Colonic mucosa (tissue), 4 donors: ENCODE measurements at places on chromosomes 7 and 10. TPM values are rescaled to one million over a fixed set of nuclear protein-coding genes. Genes with fewer than 3 reads are reported as not detected.
A peak's percentile ranks its signal among the peaks of the same experiment; 100 is the strongest.

DNA sequence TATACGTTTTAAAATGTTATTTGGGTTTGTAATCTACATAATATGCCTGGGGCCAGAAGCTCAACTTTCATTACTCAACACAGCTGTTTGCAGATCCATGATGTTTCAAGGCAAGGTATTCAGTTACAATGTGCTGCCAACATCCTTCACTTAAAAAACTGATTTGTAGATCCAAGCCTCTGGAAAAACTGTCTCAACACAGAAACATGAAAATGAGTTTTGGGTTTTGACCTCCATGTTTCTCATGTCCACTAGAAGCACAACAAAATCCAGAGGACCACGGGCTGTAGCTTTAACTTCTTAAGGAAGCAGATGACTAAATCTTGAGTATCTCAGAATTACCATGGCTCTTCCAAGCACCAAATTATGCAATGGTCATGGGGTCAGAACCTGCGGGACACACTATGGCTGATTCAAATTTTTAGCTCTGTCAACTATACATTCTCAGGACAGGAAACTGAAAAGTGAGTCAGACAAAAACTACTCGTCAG lies 247.1 kb upstream of the GRB10 start:
- no peak overlapping the region for H3K27ac ChIP-seq
- H3K27me3 ChIP-seq, result no peaks in the 10 kb centered on the region
- no peak overlapping the region for H3K4me3 ChIP-seq
- no peaks in the 10 kb centered on the region for H3K4me1 ChIP-seq
- H3K36me3 ChIP-seq, result no peaks in the 10 kb centered on the region

The CDC14C gene
- not detected for total RNA-seq

The FGL2 gene
- total RNA-seq, result 6.4 TPM

DNA sequence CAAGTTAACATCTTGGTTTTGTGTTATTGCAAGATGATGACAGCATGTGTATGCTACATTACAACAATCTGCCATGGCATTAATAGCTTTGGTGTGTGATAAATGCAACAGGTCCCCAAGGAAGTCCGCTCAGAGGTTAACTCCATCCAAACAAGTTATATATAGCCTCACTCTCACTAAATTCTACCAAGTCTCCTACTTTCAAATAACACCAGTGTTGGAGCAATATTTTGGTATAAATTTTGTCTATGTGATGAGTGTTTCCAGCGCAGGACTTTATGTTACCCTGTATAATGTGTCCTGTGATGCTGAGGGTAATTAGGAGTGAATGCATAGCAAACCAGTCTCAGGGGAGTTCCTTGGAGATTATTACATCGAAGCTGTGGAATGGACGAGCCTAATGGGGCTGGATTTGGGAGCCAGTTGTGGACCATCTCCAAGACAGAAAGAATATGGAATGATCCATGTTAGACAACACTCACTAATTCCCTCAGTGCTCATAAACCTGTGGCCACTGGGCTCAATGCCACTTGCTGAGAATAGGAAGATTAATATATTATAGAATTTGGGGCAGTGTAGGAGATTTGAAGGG lies 127.6 kb upstream of the CXCL12 start:
- no peaks in the 10 kb centered on the region for H3K27me3 ChIP-seq
- DNase-seq, result no peak
- H3K4me1 ChIP-seq, result no peaks in the 10 kb centered on the region

The GCK gene
- 0.19 TPM for total RNA-seq

The FAM25G gene
- total RNA-seq, result 0.98 TPM

- no peak overlapping the region for H3K4me3 ChIP-seq
- peak overlapping the region; percentile 35 for H3K27ac ChIP-seq
- no peak for DNase-seq
- peaks cover 4% of the 10 kb centered on the region for H3K36me3 ChIP-seq
- H3K27me3 ChIP-seq, result no peaks in the 10 kb centered on the region
Observed at GRCh38 chr7:34991938-34992840, 45.1 kb downstream of the DPY19L1 start.

The H2BK1 gene
- not detected for total RNA-seq

DNA sequence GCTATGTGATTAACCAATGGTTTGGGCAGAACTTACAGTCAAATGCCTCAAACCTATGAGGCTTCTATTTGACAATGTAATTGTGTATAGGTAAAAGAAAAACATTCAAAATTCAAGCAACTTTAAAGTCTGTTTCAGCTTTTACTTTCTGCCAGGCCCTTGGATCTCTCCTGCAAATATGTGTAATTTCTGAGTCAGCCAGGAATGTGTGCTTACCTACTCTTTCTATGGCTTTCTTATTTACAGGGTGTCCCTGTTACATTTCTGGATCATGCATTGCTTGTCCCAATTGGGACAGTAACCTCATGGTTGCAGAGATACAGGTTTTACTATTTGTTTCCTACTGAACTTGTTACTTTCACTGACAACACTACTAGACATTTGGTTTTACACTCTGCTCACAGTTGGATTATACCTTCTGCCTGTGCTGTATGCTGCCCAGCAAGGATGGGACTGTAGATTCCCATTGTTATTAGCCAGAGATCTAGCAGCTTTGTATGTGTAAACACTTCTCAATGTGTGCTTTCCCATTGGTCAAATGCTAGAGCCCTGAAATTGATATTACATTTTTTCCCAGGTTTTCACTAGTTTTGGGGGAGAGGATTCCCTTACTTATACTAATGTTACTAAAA lies 355.3 kb downstream of the ARL4A start:
- H3K36me3 ChIP-seq, result no peaks in the 10 kb centered on the region
- DNase-seq, result no peak
- no peak overlapping the region for H3K27ac ChIP-seq
- H3K4me1 ChIP-seq, result no peaks in the 10 kb centered on the region
- no peak overlapping the region for H3K4me3 ChIP-seq

GRCh38 chr7:26367219-26367711 lies 75.6 kb downstream of the SNX10 start:
- no peak overlapping the region for H3K27ac ChIP-seq
- H3K4me3 ChIP-seq, result no peak overlapping the region
- H3K36me3 ChIP-seq, result no peaks in the 10 kb centered on the region
- H3K27me3 ChIP-seq, result no peaks in the 10 kb centered on the region
- no peaks in the 10 kb centered on the region for H3K4me1 ChIP-seq
- DNase-seq, result no peak

The AP4M1 gene
- total RNA-seq, result 23.6 TPM

- DNase-seq, result no peak
- H3K27ac ChIP-seq, result no peak overlapping the region
- no peaks in the 10 kb centered on the region for H3K27me3 ChIP-seq
Observed at GRCh38 chr7:116232920-116233319, 22.6 kb downstream of the TES start.

The NKX1-2 gene
- not detected for total RNA-seq

DNA sequence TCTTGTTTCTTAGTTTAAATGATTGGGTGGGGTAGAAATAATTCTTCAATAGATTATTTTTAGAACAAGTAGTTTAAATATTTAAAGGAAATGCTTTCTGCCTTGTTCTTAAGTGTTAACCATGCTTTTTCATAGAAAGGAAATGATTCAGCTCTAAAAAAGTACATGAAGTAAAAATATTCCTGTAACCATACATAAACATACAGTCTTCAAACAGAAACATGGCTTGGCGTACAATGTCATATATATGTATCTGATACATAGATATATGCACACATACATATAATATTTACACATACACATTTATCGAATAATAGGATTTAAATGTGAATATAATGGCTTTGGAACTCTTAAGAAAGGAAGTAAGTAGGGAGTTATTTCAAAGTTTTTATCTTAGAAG lies 84.4 kb downstream of the RUNDC3B start:
- H3K27ac ChIP-seq, result no peak overlapping the region
- no peaks in the 10 kb centered on the region for H3K36me3 ChIP-seq
- H3K4me3 ChIP-seq, result no peak overlapping the region
- no peaks in the 10 kb centered on the region for H3K4me1 ChIP-seq

- H3K27ac ChIP-seq, result peak overlapping the region; percentile 75
- no peak for DNase-seq
- no peak overlapping the region for H3K4me3 ChIP-seq
- no peaks in the 10 kb centered on the region for H3K36me3 ChIP-seq
- H3K27me3 ChIP-seq, result no peaks in the 10 kb centered on the region
Observed at GRCh38 chr7:5689118-5689517, 92.3 kb downstream of the RNF216 start.

GRCh38 chr10:107553470-107553869 lies 389.0 kb upstream of the SORCS1 start:
- DNase-seq, result no peak
- no peaks in the 10 kb centered on the region for H3K36me3 ChIP-seq
- no peaks in the 10 kb centered on the region for H3K4me1 ChIP-seq
- no peak overlapping the region for H3K27ac ChIP-seq
- H3K27me3 ChIP-seq, result no peaks in the 10 kb centered on the region

- H3K4me1 ChIP-seq, result no peaks in the 10 kb centered on the region
- DNase-seq, result no peak
- no peaks in the 10 kb centered on the region for H3K36me3 ChIP-seq
- no peak overlapping the region for H3K4me3 ChIP-seq
- H3K27ac ChIP-seq, result no peak overlapping the region
Observed at GRCh38 chr10:30827531-30828120, 198.1 kb upstream of the LYZL2 start.

- no peaks in the 10 kb centered on the region for H3K4me1 ChIP-seq
- DNase-seq, result no peak
- H3K4me3 ChIP-seq, result no peak overlapping the region
- no peaks in the 10 kb centered on the region for H3K36me3 ChIP-seq
- H3K27me3 ChIP-seq, result no peaks in the 10 kb centered on the region
Observed at GRCh38 chr7:135799881-135800280, 51.3 kb upstream of the FAM180A start.

The SLC39A12 gene
- total RNA-seq, result 0.13 TPM

The GTF2IRD1 gene
- total RNA-seq, result 29.5 TPM

GRCh38 chr7:128755819-128756476 lies 16.8 kb downstream of the CALU start:
- DNase-seq, result no peak
- no peaks in the 10 kb centered on the region for H3K4me1 ChIP-seq
- no peaks in the 10 kb centered on the region for H3K36me3 ChIP-seq
- H3K4me3 ChIP-seq, result no peak overlapping the region

The PPP2R2D gene
- total RNA-seq, result 28.1 TPM

The SRGN gene
- 57.8 TPM for total RNA-seq

The AGAP5 gene
- 8.2 TPM for total RNA-seq

The UNCX gene
- not detected for total RNA-seq

The TMEM213 gene
- not detected for total RNA-seq

GRCh38 chr10:58515291-58515941 lies 2.7 kb downstream of the BICC1 start:
- no peaks in the 10 kb centered on the region for H3K36me3 ChIP-seq
- no peaks in the 10 kb centered on the region for H3K27me3 ChIP-seq
- no peak overlapping the region for H3K27ac ChIP-seq
- no peaks in the 10 kb centered on the region for H3K4me1 ChIP-seq

- DNase-seq, result no peak
- H3K4me1 ChIP-seq, result no peaks in the 10 kb centered on the region
- H3K4me3 ChIP-seq, result no peak overlapping the region
- H3K27me3 ChIP-seq, result no peaks in the 10 kb centered on the region
- H3K36me3 ChIP-seq, result no peaks in the 10 kb centered on the region
- H3K27ac ChIP-seq, result no peak overlapping the region
Observed at GRCh38 chr10:63767138-63767801, 246.1 kb downstream of the REEP3 start.

DNA sequence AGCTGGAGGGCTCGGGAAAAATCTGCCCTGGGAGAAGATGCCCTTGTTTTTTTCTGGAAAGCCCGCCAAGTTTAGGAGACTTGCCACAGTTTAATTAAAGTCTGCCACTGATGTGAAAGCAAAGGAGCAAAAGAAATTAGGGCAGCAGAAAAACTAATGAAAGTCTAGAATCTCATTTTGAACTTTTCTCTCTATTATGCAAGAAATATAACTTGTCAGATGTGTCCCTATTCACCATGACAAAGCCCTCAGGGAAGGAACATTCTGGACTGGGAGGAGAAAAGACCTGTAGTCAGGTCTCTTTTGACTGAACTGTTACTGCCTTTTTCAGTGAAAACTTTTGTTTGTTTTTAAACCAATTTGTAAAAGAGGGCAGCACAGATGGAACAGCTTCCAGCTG lies 715.5 kb downstream of the SORCS3 start:
- no peaks in the 10 kb centered on the region for H3K36me3 ChIP-seq
- H3K4me3 ChIP-seq, result no peak overlapping the region
- H3K4me1 ChIP-seq, result no peaks in the 10 kb centered on the region
- no peak for DNase-seq
- H3K27me3 ChIP-seq, result no peaks in the 10 kb centered on the region

- H3K4me1 ChIP-seq, result no peaks in the 10 kb centered on the region
- no peak overlapping the region for H3K4me3 ChIP-seq
- no peaks in the 10 kb centered on the region for H3K27me3 ChIP-seq
- H3K27ac ChIP-seq, result no peak overlapping the region
- DNase-seq, result no peak
Observed at GRCh38 chr10:133129071-133129858, 30.8 kb upstream of the KNDC1 start.

DNA sequence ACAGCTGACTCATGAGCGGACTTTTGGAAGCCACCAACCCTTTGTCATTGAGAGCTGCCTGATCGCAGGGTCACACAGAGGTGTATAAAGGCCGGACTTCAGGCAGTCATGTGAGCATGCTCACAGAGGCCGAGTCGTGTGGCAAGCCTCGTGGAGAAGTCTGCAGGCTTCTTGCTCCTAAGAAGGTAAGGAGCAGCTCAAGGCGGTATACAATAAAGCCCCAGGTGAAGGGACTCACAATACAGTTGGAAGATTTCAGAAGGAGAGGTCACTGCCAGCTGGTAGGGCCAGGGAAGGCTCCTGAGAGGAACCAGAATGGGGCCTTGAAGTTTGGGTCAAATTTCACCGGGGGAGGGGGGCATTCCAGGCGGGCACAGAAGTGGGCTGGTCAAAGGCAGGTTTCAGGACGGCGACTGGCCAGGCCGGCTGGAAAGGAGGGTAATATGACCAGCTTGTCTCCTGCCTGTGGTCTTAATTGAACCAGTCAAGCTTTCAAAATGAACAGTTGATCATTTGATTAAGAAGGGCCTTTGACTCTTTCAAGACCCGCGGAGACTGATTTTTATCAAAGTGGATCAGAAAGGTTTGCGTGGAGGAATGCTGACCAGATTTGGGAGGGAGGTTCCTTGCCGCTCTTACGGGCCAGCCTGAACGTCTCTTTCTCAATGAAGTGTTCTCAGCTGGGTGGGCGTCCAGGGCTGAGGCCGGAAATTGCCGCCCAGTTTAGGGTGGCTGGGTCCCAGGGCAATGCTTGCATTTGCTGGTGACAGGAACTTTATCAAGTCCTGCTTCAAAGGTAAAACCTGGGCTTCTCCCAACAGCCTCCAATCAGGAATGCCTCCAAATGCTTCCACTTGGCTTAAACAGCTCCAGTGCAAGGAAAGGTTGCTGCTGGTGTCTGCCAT lies 178.6 kb downstream of the EMX2 start:
- H3K27ac ChIP-seq, result no peak overlapping the region
- no peak for DNase-seq
- H3K4me1 ChIP-seq, result no peaks in the 10 kb centered on the region
- H3K27me3 ChIP-seq, result no peaks in the 10 kb centered on the region
- H3K4me3 ChIP-seq, result no peak overlapping the region
- H3K36me3 ChIP-seq, result no peaks in the 10 kb centered on the region

GRCh38 chr7:139942636-139943035 lies 113.6 kb downstream of the TBXAS1 start:
- H3K36me3 ChIP-seq, result no peaks in the 10 kb centered on the region
- H3K27me3 ChIP-seq, result no peaks in the 10 kb centered on the region
- no peak overlapping the region for H3K27ac ChIP-seq

- no peaks in the 10 kb centered on the region for H3K36me3 ChIP-seq
- no peak overlapping the region for H3K4me3 ChIP-seq
- no peak for DNase-seq
- no peak overlapping the region for H3K27ac ChIP-seq
- no peaks in the 10 kb centered on the region for H3K27me3 ChIP-seq
Observed at GRCh38 chr10:61589547-61590243, 73.0 kb upstream of the CABCOCO1 start.

The PLCE1 gene
- total RNA-seq, result 42.4 TPM

The NANOS1 gene
- 0.30 TPM for total RNA-seq

The MUC12 gene
- 542 TPM for total RNA-seq
